ENCODE measurements at places on chromosomes 13 and 19.

DNA sequence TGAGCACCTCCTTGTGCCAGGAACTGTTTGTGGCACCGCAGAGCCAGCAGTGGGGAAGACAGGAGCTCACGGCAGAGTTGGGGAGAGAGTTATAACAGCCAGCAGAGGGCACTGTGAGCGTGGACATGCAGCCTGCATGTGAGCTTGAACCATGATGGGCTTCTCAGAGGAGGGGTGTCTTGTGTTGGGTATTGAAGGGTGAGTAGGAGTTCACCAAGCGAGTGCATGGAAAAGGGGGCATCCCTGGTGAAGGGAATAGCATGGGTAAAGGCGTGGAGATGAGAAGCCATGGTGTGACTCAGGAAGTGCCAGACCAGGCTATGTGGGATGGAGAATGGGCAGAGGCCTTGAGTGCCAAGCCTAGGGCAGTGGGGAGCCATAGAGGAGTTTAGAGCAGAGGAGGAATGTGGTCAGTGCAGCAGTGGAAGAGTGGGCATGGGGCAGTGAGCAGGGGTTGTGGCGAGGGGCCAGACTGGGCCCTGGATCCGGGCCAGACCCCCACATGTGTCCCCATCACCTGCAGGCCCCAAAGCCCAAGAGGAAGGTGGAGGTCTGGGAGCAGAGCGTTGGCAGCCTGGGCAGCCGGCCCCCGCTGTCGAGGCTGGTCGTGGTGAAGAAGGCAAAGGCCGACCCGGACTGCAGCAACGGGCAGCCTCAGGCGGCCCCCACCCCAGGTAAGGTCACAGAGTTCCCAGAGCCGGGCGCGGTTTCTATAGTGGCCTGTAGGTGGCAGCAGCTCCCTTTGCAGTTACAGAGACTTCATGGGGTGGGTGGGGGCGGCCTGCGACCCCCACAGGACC is 11.8 kb upstream of the SHD start:
- DNase-seq, result peak; percentile 31

GRCh38 chr13:73480779-73481559 is 422.2 kb downstream of the KLF5 start:
- no peak for DNase-seq

GRCh38 chr13:18954254-18954653 is 227.4 kb downstream of the TUBA3C start:
- DNase-seq, result no peak

DNA sequence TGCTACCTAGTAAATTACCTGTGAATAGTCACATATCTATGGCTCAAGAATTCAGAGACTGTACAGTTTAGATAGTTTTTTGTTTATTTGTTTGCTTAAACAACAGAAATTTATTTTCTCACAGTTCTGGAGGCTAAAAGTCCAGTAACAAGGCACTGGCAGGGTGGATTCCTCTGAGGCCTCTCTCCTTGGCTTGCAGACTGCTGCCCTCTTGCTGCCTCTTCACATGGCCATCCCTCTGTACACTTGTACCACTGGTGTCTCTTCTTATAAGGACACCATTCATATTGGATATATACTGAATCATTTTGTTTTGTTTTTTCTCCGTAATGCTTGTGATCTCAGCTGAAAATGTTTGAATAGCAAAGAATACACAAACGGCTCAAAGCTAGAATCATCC is 56.4 kb upstream of the MIR17HG start:
- no peak for DNase-seq

DNA sequence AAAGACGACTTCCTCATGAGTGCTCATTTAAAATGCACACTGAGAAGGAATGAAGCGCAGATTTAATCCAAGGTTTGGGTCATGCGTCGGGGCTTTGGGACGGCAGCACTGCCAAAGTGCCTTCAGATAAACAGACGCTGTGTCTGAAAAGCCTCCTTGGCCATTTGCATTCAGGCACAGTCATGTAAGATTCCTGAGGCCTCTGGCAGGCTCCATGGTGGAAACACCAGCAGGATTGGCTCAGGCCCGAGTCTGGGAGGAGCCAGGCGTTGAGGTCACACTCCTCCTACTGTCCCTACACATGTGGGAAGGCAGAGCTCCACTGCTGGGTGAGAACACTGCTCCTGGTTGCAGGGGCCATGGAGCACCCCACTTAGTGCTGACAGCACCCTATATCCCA is 113.3 kb upstream of the KL start:
- DNase-seq, result no peak

DNA sequence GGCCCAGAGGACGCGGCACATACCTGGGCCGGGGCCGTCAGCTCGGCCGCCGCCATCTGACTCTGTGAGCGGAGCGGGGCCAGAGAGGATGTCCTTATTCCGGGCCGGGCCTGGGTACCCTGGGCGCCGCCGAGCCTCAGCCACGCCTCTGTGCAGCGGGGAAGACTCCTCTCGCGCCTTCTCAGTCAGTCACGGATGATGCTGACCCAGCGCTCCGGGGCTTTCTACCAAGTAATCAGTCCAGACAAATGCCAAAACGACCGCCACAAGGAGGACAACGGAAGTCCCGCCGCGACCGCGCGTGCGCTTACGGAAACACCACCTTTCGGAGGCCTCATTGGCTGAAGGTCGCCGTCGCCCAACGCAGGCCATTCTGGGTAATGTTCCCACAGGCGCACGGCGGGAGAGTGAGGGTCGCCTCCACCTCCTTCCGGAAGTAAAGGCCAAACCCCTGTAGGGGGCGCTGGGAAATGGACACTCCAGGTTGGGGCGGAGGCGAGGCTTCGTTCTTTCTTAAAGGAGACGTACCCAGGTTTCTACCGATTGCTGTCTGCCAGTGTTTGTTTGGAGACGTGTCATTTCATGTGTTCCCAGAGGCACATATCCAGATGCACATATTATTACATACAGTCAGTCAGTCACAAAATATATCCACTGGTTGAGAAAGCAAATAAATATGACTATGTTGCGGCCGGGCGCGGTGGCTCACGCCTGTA is at the start of gene ZNF256:
Gene ZNF256, minus strand, starts transcription at position 288 of the 716 bp plus-strand sequence. Its CDS starts 232 bp downstream, at position 56.
- peak; percentile 94 for DNase-seq

DNA sequence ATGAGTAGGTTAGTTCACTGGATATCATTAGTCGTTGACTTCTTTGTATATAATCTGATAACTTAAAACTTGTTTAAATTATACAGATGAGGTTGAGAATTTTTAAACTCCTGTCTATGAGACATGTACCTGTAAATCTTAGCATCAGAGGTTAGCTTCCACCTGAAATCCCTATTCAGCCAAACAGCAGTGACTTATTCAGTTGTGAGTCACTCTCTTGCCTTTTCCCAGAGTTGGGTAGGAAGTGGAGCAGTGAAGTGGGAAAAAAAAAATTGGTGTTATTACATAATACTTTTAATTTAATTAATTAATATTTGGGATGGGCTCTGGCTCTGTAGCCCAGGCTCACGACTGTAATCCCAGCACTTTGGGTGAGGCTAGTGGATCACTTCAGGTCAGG is 32.9 kb downstream of the ZNF701 start:
- DNase-seq, result no peak

DNA sequence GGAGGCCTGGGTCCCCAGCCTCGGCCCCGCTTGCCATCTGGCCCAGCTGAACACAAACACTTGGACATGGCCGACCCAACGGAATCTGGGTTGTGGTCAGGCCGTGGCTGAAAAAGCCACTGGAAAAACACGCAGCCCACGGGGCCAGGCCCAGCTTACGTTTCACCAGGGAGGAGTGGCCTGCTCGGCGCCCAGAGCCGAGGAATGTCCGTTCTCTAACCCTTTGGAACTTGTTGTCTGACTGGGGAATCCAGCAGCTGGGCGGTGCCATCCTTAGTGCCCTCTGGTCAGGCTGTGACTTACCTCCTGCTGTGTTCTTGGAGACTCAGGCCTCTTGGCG is 13.8 kb downstream of the CILP2 start:
- no peak for DNase-seq

- DNase-seq, result no peak
These were observed 6.5 kb upstream of the PTOV1 start for GRCh38 chr19:49844138-49845095.

- no peak for DNase-seq
These were observed 202.9 kb upstream of the SERP2 start for GRCh38 chr13:44170731-44171130.

DNA sequence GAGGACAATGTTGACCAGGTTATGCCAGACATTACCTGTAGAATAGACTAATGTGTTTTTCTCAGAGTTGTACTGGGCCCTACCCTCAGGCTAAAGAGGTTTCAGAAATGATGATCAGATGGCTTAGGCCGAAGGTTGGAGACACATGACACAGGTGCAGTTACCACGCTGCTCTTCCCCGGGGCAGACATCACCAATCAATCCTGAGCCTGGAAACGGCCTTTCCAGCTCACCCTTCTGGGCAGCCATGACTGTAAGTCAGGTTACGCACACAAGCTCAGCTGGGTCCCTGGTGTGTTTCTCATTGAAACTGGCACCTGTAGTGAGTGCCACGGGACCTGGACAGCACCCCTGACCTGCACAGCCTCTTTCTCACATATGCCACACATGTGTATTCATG is 299.3 kb downstream of the UQCRFS1 start:
- DNase-seq, result no peak

- no peak for DNase-seq
These were observed 12.3 kb downstream of the ZNF507 start for GRCh38 chr19:32357720-32358119.

- no peak for DNase-seq
These were observed 16.0 kb downstream of the KCTD15 start for GRCh38 chr19:33812388-33813330.

GRCh38 chr13:39448834-39449233 is 154.2 kb downstream of the LHFPL6 start:
- DNase-seq, result no peak

GRCh38 chr19:29687897-29688728 is 22.9 kb downstream of the PLEKHF1 start:
- no peak for DNase-seq

- DNase-seq, result no peak
These were observed 4.8 kb downstream of the FFAR3 start for GRCh38 chr19:35363001-35363590.

DNA sequence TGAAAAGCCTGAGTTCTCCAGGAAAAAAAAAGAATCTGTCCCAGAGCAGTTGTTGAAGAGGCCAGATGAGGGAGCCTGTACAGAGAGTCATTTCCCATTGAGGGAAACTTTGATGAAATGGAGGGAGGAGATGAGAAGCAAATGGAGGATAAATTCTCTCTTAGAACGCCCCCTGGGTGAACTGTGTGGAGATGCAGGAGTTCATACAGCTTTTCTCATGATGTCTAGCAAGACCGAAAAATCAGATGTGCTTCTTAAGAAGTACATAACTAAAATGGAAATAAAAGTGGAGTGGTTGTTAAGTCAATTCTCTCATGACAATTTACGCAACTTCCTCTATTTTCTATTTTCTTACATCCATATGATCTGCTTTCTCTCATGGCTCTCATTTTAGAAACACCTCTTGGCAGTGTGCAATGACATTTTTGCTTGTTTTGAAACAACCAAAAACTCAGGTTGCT is 1263.1 kb downstream of the PCDH9 start:
- DNase-seq, result no peak

DNA sequence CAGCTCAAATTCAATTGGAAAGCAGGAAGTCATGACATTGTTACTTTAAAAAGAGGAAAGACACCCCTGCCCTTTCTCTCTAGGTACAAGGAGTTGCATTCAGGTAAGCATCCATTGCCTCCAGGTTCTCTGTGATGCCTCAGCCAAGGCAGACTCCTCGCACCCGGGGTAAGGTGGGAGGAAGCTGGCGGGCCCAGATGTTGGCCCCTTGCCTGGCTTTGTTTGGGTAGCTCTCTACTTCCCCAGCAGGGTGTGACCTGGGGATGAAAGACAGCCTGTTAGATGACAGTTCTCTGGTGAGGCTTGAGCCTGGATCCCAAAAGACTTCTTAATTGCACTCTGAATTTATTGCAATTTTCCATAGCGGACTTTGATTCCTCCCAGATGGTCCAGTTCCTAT is 25.6 kb downstream of the SHISA2 start:
- DNase-seq, result no peak

- peak; percentile 65 for DNase-seq
These were observed 36.1 kb downstream of the ACTN4 start for GRCh38 chr19:38683393-38684077.

DNA sequence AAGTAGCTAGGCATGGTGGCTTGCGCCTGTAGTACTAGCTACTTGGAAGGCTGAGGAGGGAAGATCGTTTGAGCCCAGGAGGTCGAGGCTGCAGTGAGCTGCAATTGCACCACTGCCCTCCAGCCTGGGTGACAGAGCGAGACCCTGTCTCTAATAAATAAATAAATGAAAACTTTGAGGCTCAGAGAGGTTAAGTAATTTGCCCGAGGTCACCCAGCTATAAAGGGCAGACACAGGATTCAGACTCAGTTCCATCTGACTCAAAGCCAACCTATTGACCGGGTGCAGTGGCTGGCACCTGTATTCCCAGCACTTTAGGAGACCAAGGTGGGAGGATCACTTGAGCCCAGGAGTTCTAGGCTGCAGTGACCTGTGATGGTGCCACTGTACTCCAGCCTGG is 7.4 kb upstream of the OLFM2 start:
- no peak for DNase-seq

- peak; percentile 46 for DNase-seq
These were observed 9.3 kb downstream of the MPND start for GRCh38 chr19:4352701-4353121.

- no peak for DNase-seq
These were observed 4.3 kb downstream of the OR7A5 start for GRCh38 chr19:14830702-14831101.

- peak; percentile 76 for DNase-seq
These were observed at the start of gene NUDT19 for GRCh38 chr19:32691291-32691951. TSS of gene NUDT19 (plus strand) at chr19:32691821. CDS start at chr19:32691961, 140 bp downstream.

GRCh38 chr13:20704459-20705069 is 1.1 kb downstream of the IL17D start:
- no peak for DNase-seq

- DNase-seq, result no peak
These were observed 15.2 kb upstream of the TOMM40 start for GRCh38 chr19:44875666-44876451.

GRCh38 chr13:50915565-50915964 is 6.0 kb downstream of the RNASEH2B start:
- no peak for DNase-seq

- DNase-seq, result no peak
These were observed 71.6 kb upstream of the UBAC2 start for GRCh38 chr13:99129050-99129449.

- DNase-seq, result no peak
These were observed 201.8 kb upstream of the MIR17HG start for GRCh38 chr13:91145571-91146205.

DNA sequence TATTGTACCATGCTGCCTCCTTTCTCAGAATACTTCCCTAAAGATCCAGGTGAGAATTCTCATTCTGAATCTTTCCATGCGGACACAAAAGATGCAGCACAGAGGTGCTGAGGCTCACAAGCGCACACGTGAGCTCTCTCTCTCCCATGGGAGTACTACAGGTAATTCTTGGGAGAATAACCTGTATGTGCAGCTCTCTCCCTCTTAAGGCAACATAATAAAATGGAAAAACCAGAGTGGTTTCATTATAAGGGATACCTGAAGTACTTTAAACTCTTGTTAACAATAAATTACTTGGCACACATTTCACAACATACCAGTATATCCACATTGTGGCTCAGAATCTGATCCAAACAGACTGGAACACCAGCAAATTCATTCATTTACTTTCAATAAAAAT is 40.4 kb downstream of the INTS6 start:
- DNase-seq, result no peak

DNA sequence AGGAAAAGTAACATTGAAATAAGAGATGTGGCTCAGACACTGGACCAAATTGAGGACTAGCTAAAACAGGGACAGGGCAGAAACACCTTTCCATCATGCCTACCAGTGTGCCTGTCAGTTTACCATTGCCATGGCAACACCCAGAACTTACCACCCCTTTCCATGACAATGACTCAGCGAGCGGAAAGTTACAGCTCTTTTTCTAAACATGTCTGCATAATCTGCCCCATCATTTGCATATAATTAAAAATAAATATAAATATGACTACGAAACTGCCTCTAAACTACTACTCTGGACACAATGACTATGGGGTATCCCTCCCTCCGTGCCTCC is 96.0 kb downstream of the UBL3 start:
- no peak for DNase-seq
